HT1080 (cell line): ENCODE measurements at places on chromosomes 13 and 19. TPM values are rescaled to one million over a fixed set of nuclear protein-coding genes. Genes with fewer than 3 reads are reported as not detected.
A peak's percentile ranks its signal among the peaks of the same experiment; 100 is the strongest.

DNA sequence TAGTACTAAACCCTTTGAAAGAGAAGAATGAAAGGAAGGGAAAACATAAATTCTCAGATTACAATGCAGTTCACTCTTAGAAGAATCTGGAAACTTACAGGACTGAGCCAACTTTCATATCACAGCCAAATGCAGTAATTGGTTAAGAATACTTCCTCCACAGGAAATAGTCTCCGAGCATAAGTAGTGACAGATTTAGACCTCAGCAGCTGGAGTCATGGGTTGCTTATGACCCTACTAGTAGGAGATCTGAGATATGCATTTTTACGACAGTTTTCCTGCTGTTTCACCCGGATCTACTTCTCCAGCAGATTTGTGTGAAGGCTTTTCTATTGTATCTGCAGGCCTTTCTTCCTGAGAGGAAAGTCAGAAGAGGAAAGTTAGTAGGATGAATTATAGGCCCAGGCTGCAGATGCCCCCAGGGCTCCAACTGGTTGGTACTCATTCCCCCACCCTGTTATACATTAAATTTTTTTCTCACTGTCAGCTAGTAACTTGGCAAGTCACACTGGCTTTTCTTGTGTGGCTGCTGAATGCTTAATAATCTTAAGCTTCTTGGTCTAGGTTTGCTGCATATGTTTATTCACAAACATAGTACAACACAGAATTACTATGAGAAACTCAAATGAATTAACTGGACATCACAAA is 1241.5 kb upstream of the MIR17HG start:
- DNase-seq, result peak; percentile 66

DNA sequence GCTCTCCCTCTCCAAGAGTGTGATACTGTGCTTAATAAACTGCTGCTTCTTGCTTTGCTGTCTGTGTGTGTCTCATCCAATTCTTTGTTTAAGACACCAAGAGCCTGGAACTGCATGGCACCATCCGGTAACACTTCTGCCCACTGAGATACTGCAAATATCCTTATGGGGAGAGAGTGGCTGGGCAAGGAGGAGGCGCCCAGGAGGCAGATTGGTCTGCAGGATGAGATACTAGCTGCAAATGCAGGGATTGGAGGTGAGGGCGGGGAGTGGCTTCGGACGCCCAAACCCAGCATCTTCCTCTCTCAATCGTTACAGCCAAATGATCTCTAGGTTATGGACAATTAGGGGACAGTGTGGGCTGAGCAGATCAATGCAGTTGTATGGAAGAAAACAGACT is 1.7 kb upstream of the SIGLEC7 start:
- DNase-seq, result no peak

GRCh38 chr13:27442071-27442647 is 8.2 kb downstream of the MTIF3 start:
- DNase-seq, result no peak

Gene SYNGR4
- total RNA-seq, result not detected in 2 replicates

- DNase-seq, result no peak
Measured at GRCh38 chr13:46008631-46009030, 43.9 kb downstream of the ZC3H13 start.

Gene GSX1
- total RNA-seq, result not detected in 2 replicates

Gene CEACAM4
- not detected in 2 replicates for total RNA-seq

Gene ZNF229
- 5.8 and 7.3 TPM in 2 replicates for total RNA-seq

DNA sequence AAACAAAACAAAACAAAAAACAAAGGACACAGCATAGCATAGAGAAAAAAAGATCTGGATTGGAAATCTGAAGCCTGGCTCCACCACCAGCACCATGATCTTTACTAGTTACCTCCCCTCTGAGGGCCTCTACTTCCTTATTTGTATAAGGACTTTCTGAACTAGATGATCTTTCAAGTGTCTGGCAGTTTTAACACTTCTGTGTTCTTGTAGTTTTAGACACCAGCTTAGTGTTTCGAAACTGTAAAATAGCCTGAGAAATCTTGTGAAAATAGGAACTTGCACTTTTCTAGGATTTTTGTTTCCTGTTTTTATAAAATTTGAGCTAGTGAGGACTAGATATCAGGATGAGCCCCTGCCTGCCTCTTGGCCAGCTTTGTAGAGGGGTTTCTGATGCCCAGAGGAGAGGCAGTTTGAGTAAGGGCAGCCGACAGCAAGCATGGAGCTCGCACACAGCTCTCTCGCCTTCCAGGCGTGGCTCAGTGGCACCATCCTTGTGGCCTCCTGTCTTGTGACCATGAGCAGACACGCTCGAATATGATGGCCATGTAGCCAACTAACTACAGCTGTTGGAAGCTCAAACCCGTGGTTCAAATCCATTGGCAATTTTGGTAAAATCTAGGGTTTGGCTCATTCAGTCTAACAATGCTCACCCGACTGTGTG is 319.0 kb downstream of the KCNRG start:
- DNase-seq, result no peak
